ENCODE measurements at places on chromosomes 6 and 20. TPM values are rescaled to one million over a fixed set of nuclear protein-coding genes. Genes with fewer than 3 reads are reported as not detected.

DNA sequence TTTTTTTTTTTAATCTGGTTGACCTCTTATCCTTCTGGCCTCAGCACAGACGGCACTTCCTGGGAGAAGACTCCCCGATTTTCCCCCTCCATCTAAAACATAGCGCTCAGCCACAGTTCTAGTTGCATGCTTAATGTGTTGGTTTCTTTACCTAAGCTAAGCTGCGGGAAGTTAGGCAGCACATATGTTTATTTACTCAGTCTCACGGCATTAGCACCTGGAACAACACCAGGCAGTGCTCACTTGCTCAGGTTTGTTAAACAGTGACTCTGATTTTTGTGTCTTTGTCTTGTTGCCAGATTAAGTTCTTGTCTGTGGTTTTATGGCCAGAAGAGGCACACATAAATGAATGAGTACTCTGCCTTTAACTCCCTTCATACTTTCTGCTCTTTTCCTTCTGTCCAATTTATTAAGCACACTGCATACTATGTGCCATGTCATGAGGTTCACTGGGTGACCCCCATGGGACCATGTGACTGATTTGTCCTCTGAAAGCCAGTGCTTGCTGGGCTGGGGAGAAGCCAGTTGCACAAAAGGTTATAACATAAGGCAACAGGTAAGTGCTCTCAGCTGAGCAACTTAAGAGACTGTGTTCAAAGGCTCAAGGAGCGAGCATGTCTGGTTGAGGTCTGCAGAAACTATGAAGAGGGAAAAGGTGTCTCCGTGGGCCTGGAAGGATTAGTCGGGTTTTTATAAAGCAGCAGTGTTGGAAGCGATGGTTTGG, 93.6 kb downstream of the RPP40 start:
- DNase-seq, result no peak

- no peak for DNase-seq
Observed at GRCh38 chr6:52286798-52287432, 2.4 kb upstream of the MCM3 start.

DNA sequence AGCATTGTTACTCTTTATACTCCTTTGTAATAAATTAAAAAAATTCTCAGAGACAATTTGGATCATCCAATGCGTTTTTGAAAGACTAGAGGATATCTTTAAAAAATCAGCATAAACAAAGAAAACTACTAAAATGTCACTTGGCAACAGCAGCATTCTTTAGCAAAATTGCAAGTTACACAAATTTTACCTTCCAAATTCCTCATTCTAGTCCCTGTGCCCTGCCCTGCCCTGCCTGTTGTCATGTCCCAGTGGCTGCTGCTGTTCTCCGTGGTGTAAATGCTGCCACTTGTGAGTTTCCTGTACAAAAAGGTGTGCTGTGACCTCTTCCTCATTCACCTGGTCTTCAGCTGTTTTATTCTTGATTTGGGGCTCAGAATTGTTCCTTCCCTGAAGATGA, 83.2 kb downstream of the CDC5L start:
- DNase-seq, result no peak

GRCh38 chr6:128713461-128713860, 169.5 kb upstream of the LAMA2 start:
- no peak for DNase-seq

DNA sequence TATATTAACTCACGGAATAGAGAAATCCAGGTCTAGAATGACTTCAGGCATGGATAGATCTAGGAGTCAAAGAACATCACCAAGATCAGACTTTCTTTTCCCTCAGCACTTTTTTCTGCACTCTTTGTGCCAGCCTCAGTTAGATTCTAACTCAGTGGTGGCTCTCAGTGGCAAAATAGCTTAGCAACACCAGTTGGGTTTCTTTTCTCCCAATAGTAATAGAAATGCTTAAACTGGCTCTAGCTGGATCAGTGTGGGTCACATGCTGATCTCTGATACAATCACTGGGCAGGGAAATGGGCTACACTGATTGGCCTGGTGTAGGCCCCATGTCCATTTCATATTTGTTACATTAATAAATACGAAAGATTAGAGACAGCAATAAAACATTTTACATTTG, 44.2 kb upstream of the ARFGEF2 start:
- DNase-seq, result no peak

DNA sequence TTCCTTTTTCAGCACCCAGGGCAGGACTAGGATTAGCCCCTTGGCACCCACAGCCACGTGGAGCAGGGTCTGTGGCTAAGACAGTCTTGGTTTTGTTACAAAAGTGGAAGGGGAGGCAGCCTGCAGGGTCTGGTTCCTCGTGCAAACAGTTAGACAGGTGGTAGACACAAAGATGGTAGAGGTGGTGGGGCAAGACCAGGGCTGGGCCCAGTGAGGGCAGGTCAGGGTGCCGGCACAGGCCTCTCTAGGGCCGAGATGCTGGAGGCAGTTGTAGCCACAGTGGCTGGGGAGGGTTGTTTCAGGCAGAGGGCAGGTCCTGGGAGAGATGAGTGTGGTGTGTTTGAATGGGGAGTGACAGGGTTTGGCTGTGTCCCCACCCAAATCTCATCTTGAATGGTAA, 161.6 kb downstream of the SMOC2 start:
- no peak for DNase-seq

- no peak for DNase-seq
Observed at GRCh38 chr6:68639826-68640490, 4.9 kb downstream of the ADGRB3 start.

- DNase-seq, result no peak
Observed at GRCh38 chr20:37240337-37241067, 21.1 kb downstream of the GHRH start.

- no peak for DNase-seq
Observed at GRCh38 chr20:7722564-7722963, 217.7 kb downstream of the HAO1 start.

DNA sequence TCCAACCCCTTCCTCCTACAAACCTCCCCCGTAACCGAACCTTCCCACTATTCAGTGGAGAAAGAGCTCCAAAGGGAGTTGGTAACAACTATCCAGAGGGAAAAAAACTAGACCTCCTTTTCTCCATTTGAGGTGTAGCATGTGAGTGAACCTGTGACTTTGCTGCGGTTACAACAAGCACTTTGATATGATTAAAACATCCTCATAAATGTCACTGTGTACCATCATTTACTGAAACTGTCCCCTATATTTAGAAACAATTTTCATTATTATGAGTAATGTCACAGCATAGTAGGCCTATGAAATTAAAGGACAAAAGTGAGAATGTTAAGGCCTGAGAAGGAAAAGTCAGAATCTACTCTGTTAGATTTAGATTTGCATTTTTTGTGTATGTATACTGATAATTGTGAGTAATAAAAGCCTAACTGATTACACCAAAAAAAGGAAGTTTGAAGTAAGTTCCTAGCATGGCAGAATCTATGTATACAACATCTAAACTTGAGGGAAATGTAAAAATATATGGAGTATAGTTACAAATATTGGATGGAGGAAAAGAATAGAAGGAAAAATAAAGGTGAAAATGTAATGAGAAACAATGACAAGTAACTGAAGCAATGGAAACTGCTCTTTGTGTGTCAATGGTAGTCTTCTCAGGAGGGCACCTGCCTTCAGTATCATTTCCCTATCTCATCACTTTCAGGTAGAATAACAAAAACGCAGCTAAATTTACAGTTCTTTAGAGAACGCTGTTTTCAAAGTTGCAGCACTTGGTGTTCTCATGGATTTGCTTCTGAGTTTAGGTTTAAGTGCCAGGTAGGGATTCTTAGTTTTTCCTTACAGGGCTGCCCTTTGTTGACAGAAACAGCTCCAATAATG, 145.9 kb downstream of the IMPG1 start:
- no peak for DNase-seq

DNA sequence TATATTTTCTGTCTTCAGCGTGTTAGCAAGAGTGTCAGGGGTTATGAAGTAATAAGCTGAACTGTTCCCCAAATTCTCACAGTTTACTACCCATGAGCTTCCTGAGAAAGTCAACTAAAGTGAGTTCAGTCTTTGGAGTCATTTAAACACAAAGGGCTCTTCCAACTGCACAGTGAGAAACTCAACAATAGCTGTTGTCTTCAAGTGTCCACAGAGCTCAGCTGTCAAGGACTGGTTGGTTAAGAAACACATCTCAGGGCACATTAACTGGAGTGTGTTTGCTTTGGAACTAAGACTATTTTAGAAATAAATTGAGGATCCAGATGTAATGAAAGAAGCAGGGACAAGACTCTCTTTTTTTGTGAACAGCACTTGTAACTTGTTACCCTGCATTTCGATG, 241.4 kb upstream of the SOX4 start:
- no peak for DNase-seq

DNA sequence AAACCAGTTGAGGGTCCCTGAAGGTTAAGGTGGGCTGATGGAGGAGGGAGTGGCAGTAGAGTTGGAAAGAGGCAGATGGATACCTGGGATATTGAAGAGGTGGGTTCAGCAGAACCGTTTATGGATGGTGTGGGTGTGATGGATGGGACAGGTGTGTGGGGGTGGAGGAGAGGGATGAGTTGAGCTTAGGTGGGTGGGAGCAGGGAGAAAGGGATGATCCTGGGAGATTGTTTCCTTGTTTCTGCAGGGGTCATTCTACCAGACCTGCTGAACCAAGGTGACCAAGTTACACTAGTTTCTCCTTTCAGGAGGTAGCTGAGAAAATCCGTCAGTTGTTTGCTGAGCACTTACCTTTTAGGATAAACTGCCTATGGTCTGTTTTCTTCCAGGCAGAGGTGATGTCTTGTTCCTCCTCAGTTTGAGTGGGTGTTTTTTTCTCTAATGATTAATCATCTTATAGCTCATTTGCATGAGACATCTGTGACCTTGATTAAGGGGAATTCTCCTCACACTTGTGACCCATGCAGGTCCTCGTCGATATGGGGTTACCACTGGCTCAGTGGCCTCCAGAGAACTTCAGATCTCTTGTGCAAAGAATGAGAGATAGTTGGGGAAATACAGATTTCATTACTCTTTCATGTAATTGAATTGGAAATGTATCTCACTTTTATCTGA, 53.0 kb downstream of the FARS2 start:
- DNase-seq, result no peak

DNA sequence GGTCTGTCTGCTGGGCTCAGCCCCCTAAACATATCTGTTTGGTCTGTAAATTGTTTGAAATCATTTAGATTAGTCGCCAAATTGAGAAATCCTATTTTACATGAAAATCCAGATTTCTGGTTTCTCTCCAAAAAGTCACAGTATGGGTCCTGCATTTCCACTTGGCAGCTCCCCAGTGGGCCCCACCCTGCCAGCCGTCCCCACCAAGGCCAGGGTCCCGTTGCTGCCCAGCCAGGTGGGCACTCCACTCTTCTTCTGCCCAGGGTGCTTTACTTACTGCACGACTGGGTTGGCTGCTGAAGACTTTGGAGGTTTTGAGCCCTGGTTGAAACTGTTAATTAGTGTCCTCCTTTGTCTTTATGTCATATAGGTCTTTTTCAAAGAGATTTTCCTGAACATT, 50.4 kb downstream of the ARFGEF2 start:
- DNase-seq, result no peak

DNA sequence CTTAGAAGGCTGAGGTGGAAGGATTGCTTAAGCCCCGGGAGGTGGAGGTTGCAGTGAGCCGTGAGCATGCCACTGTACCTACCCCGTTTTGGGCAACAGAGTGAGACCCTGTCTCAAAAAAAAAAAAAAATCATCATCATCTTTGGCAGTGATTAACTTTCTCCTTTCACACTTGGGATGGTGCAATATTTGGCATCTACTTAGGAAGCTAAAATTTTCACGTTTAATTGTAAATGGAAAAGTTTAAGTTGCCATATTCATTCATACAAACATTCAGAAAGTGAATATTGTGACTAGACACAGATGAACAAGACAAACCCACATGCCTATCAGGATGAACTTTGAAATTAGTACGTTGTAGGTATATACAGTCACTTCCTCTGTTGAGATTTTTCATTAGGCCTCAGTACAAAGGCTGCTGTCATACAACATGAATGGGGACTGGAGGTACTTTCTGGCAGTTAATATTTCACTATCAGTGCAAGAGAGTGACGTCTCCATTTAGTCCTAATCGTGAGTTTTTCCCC, 10.3 kb downstream of the TOP1 start:
- no peak for DNase-seq

DNA sequence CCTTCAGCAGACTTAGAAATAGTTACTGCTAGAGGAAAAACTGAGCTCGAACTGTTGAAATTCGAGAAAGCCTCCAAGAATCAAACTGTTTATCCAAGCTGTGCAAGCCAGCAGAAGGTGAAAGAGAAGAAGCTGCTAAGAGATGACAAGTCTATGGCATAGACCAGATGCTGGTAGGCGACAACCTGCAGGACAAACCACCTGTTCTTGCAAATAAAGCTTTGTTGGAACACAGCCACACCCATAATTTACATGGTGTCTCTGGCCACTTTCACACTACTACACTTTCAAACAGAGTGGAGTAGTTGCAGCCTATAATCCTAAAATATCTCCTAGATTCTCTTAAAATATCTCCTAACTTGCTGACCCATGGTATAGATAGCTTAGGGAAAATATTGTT, 33.3 kb downstream of the TNFRSF21 start:
- DNase-seq, result no peak

- no peak for DNase-seq
Observed at GRCh38 chr6:52186480-52186879, 305 bp downstream of the IL17A start.

GRCh38 chr6:146896960-146897701, 298.4 kb downstream of the ADGB start:
- no peak for DNase-seq

GRCh38 chr6:79717989-79718388, 86.9 kb downstream of the SH3BGRL2 start:
- DNase-seq, result no peak

DNA sequence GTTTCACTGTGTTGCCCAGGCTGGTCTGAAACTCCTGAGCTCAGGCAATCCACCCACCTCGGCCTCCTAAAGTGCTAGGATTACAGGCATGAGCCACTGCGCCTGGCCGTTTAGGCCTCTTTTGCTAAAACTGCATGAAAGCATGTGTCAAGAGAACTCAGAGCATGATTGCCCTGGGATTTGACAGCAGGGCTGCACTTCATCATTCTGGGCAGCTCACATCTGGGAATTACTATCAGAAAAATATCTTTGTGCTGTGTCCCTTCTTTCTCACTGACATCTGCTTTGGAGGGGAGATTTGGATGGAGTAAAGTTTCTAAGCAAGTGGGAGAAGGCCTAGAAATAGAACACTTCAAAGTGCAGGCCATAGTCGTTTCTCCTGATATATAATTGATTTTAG, 59.6 kb upstream of the EIF2S2 start:
- no peak for DNase-seq

- no peak for DNase-seq
Observed at GRCh38 chr6:7960848-7961247, 50.3 kb upstream of the TXNDC5 start.

- DNase-seq, result no peak
Observed at GRCh38 chr6:93418408-93419303, 703 bp downstream of the EPHA7 start.

GRCh38 chr6:116060572-116061283, at the start of gene FRK:
TSS of gene FRK (minus strand) at chr6:116060891. CDS start at chr6:116060311, 580 bp downstream.
- no peak for DNase-seq

Gene PSORS1C1
- total RNA-seq, result 1.8 TPM

Gene TNF
- 4.4 TPM for total RNA-seq

Gene GRIK2
- 0.39 TPM for total RNA-seq

Gene BANF2
- total RNA-seq, result not detected

Gene BMP6
- 123 TPM for total RNA-seq

Gene TTI1
- total RNA-seq, result 12.9 TPM

Gene ENPP5
- 0.19 TPM for total RNA-seq

Gene CST7
- not detected for total RNA-seq

Gene MYL9
- total RNA-seq, result 91.8 TPM

Gene CPNE5
- 25.7 TPM for total RNA-seq
